ENCODE measurements at places on chromosomes 1 and 21.

DNA sequence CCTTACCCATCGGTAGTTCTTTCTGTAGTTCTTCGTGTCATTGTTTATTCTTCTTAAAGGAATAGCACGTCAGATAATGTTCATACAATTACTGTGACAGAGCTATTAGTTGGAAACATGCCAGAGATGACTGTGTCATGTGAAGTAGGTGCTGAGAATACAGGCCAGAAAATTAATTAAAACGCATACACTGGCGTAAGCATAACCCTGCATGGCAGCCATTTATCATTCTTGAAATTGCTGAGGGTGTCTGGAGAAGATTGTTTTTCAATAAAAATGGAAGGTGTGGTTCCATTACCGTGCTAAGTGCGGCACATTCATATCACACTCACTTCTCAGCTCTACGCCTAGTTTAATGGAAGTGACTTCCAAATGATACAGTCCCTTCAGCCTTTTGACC, 7.8 kb downstream of the ETS2 start:
- DNase-seq, result no peak

DNA sequence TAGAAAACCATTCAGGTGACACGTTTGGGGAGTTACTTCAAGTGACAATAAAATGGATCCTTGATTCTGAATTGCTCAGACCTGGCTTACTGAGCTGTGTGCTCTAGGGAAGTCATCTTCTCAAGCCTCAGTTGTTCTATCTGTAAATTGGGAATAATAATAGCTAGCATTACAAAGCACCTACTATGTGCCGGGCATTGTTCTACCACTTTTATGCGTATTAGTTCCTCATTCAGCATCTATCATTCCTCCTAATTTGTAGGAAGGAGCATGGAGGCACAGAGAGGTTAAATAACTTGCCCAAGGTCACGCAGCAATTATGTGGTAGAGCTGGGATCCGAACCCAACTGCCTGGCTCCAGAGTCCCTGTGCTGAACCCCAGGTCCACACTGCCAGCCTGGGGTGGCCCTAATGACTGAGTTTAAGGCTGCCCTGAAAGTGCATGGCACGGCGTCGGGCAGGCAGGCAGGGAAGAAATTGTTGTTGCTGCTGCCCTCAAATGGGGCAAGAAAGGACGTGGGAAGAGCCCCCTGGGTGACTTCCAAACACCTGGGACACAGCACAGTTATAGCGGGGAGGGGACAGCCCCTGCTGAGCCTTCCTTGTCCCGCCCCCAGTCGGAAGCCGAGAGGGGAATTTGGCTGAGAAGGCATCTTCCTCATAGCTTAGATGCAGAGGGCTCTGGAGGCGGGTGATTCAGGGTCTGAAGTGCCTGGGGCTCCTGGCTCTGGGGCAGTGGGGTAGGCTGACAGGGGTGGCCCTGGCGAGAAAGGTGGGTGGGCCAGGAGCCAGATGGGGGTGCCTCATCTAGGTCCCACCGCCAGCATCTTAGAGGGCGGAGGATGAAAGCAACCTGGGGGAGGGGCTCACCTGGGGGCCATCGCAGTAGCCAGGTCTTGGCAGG, 86.5 kb upstream of the IFFO2 start:
- DNase-seq, result peak; percentile 46

DNA sequence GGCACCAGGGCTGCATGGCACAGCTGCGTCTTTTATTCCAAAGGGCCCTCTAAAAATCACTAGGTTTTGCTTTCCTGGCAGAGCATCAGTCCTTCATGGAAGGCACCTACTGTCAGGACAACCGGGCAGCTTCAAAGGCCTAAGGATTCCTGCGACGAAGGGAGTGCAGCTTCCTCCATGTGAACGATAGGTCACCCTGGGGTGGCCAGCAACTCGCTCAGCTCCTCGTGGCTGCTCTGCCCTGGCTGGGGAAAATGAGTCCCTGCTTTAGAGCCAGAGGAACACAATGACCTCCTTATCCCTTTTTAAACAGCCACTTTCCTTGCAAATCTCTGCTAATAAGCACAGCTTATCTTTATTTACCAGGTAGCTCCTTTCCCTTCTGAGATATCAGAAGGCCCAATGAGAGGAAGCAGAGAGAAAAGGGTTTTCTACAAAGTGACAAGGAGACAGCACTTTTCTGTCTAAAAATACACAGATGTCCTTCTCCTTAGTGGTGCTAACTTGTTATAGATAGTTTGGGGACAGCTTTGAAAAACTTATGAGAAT, 71.6 kb upstream of the SMYD2 start:
- no peak for DNase-seq

DNA sequence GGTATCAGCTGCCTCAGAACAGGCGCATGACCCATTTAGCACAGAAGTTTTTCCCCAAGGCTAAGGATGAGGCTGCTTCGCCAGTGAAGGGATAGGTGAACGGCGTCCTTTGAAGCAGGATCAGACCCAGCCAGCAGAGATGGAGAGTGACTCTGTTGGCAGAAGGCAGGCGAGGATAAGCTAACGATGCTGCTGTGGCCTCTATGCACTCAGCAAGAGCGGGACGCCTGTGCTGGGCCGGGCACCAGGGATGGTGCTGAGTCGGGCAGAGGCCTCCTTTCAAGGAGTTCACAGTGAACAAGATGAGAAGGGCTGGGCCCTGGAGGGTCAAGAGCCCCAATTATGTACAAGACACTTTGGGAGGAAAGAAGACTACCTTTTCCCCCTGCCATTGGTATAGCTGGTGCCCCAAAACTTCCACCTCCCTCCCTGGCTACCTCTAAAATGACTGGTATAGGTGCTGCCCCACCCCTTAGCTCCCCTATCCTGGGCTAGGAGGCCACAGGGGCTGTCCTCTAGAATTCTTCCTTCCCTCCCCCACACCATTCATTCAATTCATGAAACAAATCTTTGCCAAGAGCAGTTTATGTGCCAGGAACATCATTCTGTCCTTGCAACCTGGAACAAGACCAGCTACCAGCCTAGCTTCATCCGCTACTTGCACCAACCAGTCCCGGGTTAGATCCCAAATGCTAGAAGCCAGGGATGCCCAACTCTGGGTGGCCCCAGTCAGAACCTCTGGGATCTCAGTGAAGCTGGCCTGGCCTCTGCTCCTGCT, 7.5 kb downstream of the XKR8 start:
- DNase-seq, result no peak

GRCh38 chr1:3130268-3130667, 61.3 kb downstream of the PRDM16 start:
- no peak for DNase-seq

DNA sequence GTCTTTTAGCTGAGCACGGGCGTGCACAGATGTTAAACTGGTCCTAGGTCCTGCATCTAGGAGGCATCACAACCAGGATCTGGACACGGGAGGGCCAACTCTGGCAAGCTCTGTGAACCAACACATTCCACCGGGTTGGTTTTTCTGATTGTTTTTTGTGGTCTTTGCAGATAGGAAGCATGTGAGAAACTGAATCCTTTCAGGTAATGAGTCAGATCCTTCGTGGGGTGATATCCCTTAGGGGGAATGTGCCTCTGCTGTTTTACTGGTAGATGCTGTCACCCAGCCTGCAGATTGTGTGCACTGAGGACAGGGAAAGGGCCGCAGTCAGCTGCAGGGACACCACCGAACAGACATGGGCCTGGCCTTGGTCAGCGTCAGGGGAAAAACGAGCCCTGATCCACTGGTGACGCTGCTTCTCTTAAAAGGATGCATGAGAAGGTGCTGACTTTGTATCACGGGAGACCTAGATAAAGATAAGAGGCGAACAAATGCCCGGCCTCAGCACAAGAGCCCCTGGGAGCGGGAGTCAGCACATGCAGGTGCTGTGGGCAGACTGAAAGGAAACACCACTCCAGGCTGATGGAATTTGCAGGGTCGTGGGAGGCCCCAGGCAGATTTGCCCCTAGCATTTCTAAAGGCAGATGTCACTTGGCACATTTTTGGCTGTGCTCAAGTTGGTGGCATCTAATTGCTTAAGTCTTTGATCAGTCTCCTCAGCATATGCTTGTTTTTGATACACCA, 51.1 kb downstream of the DOP1B start:
- DNase-seq, result no peak

DNA sequence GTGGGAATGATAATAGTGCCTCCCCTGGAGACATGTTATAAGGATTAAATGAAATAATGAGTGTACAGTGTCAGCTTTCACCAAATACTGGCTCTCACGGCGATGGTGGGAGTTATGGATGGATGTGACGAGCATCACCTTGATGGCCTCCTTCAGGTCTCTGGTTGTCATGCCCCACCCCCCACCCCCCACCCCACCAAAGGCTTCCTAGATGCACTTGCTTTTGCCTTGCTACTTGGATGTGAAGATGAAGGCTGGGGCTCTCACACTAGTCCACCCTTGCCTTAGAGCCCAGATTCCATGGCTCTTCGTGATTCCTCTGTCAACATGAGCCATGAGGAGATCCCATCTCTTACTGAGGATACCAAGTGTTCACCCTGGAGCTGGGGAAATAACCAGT, 412.3 kb downstream of the NPHP4 start:
- DNase-seq, result no peak

DNA sequence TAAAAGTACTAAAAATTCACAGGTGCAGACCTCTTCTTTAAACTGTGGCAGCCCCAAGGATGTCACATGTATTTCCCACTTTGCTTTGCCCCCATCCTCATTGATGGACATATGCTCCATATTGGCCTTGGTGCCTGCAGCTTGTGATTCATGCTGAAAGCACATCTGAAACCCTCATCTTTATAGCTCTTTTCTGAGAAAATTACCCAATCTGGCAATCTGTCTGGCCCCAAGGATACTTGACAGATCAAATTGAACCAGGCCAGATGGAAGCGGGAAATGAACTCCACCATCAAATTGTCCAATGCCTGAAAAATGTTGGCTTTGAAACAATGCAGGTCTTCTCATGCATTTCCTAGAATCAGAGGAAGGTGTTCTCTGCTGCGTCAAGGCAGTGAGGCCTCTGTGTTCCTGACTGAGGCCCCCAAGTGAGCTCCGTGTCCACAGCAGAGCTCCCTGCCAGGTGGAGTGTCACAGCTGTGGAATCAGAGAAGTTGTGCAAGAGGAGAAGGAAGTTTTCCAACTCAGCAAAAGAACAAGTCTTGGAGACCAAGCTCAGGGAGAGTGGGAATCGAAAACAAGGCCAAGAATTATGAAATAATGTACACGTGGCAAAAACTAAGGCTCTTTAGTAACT, 323.7 kb downstream of the PLPP3 start:
- no peak for DNase-seq

- peak; percentile 86 for DNase-seq
These were observed at the start of gene SLC45A1 for GRCh38 chr1:8317647-8318381. SLC45A1 (plus strand) TSS chr1:8318114; CDS start chr1:8324330, 6,216 bp downstream.

GRCh38 chr1:67612788-67613241, 72.2 kb upstream of the GADD45A start:
- no peak for DNase-seq

DNA sequence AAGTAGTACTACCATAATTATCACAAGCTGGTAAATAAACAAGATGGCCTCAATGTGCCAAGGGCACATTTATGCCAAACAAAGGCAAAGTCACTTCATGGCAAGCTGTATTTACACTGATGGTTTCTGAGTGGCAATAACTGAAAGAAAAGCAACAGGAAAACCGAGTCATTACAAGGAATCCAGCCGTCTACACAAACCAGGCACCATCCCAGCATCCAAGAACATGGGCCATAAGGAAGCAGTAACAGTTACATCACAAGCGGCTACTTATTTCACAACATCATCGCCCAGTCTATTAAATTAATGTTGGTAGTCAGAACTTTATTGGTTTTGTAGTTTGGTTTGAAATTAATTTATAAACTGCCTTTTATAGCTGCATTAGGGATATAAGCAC, 214.2 kb downstream of the RERE start:
- DNase-seq, result no peak

- no peak for DNase-seq
These were observed 31.6 kb downstream of the PBX1 start for GRCh38 chr1:164590592-164590991.

DNA sequence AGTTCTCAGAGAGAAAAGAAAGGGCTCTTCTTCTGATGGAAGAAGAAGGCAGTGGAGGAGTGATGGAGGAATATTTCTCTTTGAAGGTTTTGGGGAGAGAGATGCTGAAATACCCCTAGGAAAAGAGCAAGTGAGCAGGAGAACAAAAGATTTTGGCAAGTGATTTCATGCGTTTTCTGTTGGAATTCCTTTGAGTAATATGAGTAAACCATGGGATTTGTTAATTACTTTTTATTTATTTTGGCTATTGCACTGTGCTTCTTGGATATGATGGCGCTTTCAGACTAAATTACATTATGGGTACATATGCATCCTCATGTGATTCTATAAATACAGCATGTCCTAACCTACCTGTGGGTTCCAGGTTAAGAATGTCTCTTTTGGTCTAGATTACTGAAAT, 210.1 kb upstream of the PTGFR start:
- no peak for DNase-seq

GRCh38 chr1:235317168-235317567, 10.8 kb downstream of the ARID4B start:
- no peak for DNase-seq

DNA sequence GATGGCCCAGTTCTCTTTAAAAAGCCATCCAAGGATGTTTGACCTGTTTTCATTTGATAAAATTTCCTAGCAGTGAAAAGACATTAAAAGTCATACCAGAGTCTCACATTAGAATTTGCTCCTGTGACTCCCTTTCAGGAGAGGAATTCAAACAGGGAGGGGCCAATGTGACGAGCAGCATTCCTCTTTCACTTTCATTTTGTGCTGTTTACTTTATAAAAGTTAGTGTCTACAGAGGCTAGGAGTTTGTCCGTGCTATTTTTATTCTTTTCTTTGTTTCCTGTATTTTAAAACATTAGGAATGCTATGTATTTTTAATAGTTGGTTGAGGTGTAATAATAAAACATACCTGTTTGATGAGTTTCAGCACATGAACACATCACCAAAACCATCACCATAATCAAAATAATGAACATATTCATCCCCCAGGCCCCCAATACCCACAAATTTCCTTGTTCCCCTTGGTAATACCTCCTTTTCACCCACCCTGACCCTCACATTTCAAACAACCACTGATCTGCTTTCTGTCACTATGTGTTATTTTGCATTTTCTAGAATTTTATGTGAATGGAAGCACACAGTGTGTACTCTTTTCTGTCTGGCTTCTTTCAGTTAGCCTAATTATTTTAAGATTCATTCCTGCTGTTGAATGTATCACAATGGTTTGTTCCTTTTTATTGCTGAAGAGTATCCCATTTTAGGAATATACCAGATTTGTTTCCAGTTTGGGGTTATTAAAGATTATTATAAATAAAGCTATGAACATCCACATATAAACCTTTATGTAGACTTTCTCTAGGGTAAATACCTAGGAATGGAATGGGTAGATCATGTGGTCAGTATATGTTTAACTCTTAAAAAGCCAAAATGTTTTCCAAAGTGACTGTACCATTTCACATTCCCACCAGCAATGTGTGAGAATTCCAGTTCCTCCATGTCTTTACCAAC, 129.5 kb downstream of the TENT5C start:
- DNase-seq, result peak; percentile 36

GRCh38 chr21:16509476-16509875, 779.7 kb downstream of the USP25 start:
- no peak for DNase-seq

DNA sequence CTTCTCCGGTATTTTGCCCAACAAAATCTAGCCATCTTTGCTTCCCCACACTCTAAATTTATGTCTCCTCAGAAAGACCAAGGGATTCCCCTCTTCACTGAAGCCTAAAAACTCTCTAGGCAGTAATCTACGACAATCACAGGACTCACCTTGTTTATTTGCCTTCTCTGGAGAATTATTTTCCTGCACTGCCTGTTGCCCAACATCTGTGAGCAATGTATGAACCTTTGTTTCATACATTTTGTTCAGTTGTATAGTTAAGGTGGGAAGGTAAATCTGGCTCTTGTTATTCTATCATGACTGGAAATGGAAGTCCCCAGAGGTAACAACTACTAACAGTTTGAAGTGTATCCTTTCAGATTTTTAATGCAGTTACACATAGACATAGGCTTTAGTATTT, 2.2 kb downstream of the COPA start:
- DNase-seq, result no peak

Data from stimulated activated CD8-positive, alpha-beta memory T cell treated with anti-CD3 and anti-CD28 coated beads, Interleukin-4, amount 100 ng/mL, for 48 hours (primary cell).